IMR-90 (cell line): ENCODE measurements at places on chromosomes 4 and X. TPM values are rescaled to one million over a fixed set of nuclear protein-coding genes. Genes with fewer than 3 reads are reported as not detected.

DNA sequence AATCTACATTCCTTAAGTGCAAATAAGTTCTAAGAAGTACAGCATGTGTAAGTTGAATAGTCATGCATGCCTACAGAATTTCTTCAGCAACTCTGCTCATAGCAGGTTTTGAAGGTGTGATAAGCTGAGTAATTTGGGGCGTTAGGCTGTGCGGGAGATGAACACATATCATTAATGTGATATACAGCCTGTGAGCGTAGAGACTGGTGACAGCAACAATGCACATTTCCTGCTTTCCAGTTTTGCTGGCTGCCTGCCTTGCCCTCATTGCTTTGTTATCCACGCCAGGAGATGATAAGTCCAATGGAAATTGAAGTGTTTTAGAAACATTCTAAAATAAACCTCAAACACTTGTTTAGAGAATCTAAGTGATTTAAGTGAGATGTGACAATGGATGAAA, 1709.4 kb downstream of the ARAP2 start:
- DNase-seq: no peak

GRCh38 chr4:185894481-185894880, 82.5 kb upstream of the SORBS2 start:
- no peak for DNase-seq

DNA sequence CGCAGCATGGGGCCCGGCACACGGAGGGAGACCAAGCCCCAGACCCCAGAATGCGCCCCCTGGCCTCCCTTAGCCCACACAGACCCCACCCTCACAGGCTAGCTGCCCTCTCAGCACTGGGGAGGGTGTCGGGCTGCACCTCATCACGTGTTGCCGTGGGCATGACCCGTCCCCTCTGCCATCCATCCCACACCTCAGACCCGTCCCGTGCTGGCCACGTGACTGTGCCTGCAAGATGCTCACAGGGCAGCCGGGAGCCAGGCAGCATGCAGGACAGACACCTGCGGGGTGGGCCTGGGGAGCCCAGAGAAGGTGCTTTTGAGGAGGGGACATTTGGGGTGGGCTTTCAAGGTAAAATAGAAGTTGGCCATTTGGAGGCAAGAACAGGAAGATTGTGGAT, 4.8 kb downstream of the MSANTD1 start:
- DNase-seq: no peak

- no peak for DNase-seq
These were observed 9.7 kb downstream of the PPEF2 start for GRCh38 chr4:75892508-75892907.

DNA sequence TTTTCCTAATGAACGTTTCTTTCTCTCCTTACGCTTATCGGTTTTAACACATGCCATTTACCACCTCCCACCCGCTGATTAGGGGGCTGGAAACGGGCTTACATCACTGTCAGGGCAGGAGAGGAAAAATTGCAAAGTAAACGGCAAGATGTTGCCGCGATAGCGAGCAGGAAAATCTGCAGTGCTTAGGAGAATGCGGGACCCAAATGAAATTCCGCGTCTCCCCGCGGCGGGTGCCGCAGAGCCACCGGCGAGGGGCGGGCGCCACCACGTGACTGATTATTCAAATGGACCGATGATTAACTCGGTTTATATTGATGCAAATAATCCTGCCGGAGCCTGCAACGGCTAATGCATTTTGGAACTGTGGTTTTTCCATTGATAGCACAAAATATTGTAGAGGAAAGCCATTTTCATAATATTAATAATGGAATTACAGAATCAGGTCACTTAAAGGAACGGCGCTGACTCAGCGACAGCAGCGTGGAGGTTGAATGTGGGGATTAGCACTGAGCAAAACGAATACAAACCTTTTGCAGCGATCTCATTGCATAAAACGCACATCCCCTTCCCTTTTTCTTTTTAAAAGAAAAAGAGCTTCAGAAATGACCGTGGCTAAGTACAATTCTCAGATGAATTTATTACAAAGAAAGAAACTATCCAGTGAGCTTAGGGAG, 224.2 kb downstream of the STIM2 start:
- DNase-seq: peak; percentile 2

Gene SCML1
- 4.1 and 6.7 TPM in 2 replicates for total RNA-seq
